ENCODE measurements at places on chromosomes 3 and 15. TPM values are rescaled to one million over a fixed set of nuclear protein-coding genes. Genes with fewer than 3 reads are reported as not detected.

DNA sequence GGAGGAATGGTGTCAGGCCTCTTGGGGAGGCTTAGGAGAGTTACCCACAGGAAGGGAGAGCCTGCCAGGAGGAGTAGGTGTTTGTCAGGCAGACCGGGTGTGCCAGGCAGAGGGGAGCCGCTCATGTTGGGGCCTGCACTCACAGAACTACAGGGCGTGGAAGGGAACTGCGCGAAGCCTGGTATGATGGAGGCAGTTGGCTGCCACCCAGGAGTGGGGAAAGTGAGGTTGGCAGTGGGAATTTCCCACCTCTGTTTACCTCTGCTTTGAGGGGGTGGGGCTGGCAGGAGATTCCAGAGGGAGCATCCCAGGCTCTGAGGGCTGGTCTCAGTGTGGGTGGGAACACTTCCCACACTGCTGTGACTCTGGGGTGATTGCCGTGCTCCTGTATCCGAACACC, 99.9 kb downstream of the SLCO3A1 start:
- H3K4me1 ChIP-seq: peaks cover 2% of the 10 kb centered on the region
- H3K4me3 ChIP-seq: no peak overlapping the region
- no peaks in the 10 kb centered on the region for H3K27me3 ChIP-seq
- H3K36me3 ChIP-seq: no peaks in the 10 kb centered on the region

GRCh38 chr3:126021702-126022101, 52.7 kb downstream of the ROPN1B start:
- H3K4me3 ChIP-seq: no peak overlapping the region
- DNase-seq: no peak
- no peaks in the 10 kb centered on the region for H3K4me1 ChIP-seq
- no peaks in the 10 kb centered on the region for H3K27me3 ChIP-seq
- no peak overlapping the region for H3K27ac ChIP-seq

DNA sequence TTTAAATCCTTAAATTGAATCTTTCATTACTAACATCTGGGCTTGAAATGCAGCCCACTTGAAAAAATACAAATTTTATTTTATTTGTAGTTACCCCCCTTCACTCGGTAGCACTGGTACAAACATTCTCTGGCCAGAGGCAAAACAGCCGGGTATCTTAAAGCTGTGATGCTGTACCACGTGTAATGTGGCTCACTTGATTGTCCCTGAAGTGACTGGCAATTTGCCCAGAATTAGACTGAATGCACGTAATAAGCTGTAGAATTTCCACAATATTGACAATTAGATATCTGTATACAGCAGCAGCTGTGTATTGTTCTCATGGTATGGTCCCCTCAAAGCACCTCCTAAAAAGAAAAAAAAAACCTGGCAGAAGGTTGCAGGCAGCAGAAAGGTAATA, 192.8 kb upstream of the TBC1D5 start:
- no peaks in the 10 kb centered on the region for H3K36me3 ChIP-seq
- no peak overlapping the region for H3K4me3 ChIP-seq
- H3K4me1 ChIP-seq: no peaks in the 10 kb centered on the region
- no peak for DNase-seq
- no peak overlapping the region for H3K27ac ChIP-seq

- no peak overlapping the region for H3K4me3 ChIP-seq
- no peak for DNase-seq
- no peaks in the 10 kb centered on the region for H3K4me1 ChIP-seq
- H3K27me3 ChIP-seq: no peaks in the 10 kb centered on the region
These were observed 389.9 kb upstream of the PROK2 start for GRCh38 chr3:72174890-72175289.

DNA sequence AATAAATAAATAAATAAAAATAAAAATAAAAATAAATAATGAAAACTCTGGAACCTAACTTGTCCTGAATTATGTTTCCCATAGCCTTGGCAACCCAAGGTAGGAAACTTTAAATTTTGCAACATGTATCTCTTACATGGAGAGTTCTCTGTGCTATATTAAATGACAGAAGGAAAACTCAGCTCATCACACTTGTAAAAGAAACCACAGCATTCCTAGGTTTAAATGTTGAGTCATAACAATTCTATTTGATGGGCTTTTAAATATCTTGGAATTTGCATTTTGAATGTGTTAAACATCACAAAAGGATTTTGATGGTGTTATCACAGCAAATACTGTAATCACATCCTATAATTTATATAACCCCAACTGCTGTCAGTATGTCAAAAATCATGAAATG, 144.2 kb downstream of the LRTM1 start:
- no peaks in the 10 kb centered on the region for H3K36me3 ChIP-seq
- H3K27ac ChIP-seq: no peak overlapping the region
- DNase-seq: no peak
- H3K4me3 ChIP-seq: no peak overlapping the region
- no peaks in the 10 kb centered on the region for H3K27me3 ChIP-seq
- no peaks in the 10 kb centered on the region for H3K4me1 ChIP-seq

DNA sequence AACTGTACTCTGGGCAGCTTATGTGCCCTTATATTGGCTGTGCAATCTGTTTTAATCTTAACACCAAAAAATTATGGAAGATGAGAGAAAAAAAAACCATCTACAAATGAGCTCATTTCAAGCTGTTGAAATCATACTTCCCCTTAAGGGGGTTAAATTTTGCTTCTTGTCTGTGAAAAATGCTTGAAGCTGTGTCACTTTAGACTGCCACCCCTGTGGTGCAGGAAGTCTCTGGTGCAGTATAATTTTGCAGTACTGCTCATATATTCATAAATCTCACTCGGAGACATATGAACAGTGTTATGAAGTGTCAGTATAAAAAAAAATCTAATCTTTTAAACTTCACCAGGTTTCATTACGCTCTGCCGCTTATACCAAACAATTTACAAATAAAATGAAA, 30.4 kb upstream of the FEZF2 start:
- H3K4me1 ChIP-seq: no peaks in the 10 kb centered on the region
- H3K27me3 ChIP-seq: no peaks in the 10 kb centered on the region
- no peak overlapping the region for H3K27ac ChIP-seq
- no peak for DNase-seq
- H3K4me3 ChIP-seq: no peak overlapping the region

- no peaks in the 10 kb centered on the region for H3K27me3 ChIP-seq
- no peak for DNase-seq
- no peak overlapping the region for H3K27ac ChIP-seq
These were observed 24.0 kb upstream of the ACP3 start for GRCh38 chr3:132293251-132293650.

DNA sequence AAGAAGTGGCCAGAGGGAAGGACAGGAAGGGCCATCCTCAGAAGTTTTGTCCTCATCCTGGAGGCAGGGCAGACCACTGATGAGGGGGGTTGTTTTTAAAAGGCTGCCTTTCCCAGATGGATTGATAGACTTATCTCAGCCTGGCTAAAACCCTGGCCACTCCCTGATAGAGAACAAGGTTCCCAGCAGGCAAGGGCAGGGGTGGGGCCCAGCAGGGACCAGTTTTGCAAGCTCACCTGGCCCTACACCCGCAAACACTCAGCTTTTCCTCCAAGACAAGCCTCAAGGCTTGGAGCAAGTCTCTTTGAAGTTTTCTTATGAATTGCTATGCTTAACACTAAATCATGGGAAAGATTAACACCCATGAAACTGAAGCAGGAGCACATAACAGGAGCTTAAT, 9.1 kb downstream of the LIPC start:
- H3K27ac ChIP-seq: peak overlapping the region; percentile 61
- peak; percentile 89 for DNase-seq
- peaks cover 13% of the 10 kb centered on the region for H3K4me1 ChIP-seq
- no peaks in the 10 kb centered on the region for H3K36me3 ChIP-seq
- no peaks in the 10 kb centered on the region for H3K27me3 ChIP-seq
- no peak overlapping the region for H3K4me3 ChIP-seq

ANKUB1 gene
- total RNA-seq: not detected

VGLL3 gene
- 8.0 TPM for total RNA-seq
